ENCODE measurements at places on chromosomes 16 and 17.

GRCh38 chr16:80369138-80369958 lies 171.4 kb upstream of the DYNLRB2 start:
- DNase-seq, result no peak

DNA sequence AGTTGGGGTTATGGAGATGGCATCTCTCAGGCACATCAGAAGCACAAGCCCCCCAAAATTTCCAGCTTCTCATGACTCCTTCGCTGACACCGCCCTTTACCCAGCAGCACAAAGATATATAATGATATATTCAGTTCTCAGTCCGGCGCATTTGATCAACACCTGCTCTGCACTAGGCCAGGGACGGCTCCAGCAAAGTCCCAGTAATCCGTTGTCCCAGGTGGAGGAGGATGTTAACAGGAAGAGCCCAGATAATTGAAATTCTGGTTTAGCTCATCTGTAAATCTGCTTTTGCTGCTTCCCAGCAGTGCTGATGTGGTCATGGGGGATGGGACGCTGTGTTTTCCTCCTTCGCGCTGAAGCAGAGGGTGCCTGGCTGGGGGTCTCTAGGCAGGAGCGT lies 131.5 kb downstream of the OR1D5 start:
- no peak for DNase-seq

DNA sequence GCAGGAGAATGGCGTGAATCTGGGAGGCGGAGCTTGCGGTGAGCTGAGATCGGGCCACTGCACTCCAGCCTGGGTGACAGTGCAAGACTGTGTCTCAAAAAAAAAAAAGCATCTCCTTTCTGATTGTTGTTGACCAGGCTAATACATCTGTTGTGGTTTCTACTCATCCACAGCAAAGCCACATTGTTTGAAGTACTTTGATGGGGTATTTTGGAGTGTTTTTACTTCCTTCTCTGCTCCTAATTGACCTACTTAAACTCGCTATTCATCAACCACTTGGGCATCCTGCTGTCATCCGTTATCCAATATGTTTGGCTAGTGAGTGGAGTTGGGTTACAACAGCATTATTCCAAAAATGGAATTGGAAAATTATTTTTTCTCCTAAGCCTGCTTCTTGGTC lies 3.5 kb upstream of the CDC27 start:
- DNase-seq, result no peak

- no peak for DNase-seq
These were observed 5.6 kb upstream of the NOTUM start for GRCh38 chr17:81966343-81967243.

- no peak for DNase-seq
These were observed 6.7 kb upstream of the GUCY2D start for GRCh38 chr17:7995724-7996123.

DNA sequence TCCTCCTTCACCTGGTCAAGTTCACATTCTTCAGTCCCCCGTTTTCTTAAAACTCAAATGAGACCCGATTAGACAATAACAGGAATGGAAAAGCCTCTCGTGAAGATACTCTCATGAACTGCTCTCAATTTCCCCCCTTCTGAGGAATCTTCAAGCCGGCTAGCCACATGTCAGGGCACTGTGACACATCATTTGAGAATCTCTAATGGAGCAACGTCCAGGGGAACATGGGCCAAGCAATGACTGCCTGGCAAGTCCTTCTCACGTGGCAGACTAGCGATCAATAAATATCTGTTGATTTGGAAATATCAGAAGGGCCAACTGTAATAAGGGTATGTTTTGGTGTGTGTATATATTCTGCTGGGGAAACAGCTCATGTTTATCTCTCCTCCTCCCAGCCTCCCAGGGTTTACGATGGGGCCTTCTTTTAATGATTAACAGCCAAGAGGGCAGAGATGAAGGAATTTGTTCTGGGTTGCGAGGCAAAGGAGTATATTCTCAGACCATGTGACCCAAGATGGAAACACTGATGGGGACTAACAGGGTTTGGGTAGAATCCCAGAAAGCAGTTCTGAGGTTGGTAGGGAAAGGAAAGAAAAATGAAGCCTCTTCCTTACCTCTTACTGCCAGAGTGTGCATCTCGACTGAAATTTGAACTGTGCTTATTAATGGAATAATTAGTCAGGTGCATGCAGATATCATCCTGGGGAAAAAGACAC lies 21.4 kb downstream of the TTLL6 start:
- peak; percentile 50 for DNase-seq

DNA sequence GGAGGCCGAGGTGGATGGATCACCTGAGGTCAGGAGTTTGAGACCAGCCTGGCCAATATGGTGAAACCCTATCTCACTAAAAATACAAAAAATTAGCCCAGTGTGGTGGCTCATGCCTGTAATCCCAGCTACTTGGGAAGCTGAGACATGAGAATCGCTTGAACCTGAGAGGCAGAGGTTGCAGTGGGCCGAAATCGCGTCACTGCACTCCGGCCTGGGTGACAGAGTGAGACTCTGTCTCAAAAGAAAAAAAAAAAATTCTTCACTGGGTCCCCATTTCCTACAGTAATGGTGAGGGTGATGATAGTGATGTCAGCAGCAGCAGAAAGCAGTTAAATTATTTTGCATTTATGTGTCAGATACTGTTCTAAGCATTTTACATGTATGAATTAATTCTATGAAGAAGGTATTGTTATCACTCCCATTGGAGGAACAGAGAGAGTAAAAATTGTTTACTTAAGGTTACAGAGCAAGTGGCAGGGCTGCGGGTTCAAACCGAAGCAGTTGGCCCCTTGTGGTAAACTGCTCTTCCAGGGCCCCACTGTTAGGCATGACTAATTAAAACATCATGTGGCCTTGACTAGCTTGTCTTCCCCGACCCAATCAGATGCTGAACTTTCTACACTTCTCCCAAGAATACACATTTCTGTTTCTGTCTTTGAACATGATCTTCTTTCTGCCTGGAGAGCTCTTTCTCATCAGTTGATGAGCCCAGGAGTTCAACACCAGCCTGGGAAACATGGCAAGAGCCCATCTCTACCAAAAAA lies 45.8 kb downstream of the STAT3 start:
- DNase-seq, result no peak

DNA sequence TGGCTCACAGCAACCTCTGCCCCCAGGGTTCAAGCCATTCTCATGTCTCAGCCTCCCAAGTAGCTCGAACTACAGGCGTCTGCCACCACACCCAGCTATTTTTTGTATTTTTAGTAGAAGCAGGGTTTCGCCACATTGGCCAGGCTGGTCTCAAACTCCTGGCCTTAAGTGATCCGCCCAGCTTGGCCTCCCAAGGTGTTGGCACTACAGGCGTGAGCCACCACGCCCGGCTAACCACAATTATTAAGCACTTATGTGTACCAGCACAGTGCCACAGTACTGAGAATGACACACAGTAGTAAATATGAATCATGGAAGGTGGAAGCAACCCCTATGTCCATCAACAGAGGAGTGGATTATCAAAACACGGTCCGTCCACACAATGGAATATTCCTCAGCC lies 49.8 kb downstream of the COTL1 start:
- DNase-seq, result no peak

- DNase-seq, result no peak
These were observed 17.4 kb upstream of the BRD7 start for GRCh38 chr16:50386139-50386538.

DNA sequence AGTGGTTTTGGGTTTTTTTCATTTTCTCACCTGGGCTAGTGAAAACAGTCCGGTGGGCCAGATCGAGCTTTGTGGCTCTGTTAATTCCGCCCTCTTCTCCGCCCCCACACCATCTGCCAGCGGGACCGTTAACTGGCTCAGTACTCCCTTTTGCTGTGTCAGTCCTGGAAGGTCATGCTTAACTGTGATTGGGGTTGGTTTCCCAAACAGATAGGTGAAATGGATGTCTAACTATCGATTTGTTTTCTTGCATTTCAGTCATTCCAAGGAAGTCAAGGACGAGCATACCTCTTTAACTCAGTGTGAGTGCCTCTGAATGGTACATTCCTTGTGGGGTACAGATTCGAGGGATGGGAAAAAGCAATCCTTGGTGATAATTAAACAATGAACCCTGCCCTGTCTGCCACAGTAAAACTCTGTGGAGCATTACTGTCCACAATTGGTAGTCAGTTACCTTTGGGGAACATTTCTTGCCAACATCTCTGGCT lies 56.7 kb downstream of the YPEL2 start:
- DNase-seq, result no peak

DNA sequence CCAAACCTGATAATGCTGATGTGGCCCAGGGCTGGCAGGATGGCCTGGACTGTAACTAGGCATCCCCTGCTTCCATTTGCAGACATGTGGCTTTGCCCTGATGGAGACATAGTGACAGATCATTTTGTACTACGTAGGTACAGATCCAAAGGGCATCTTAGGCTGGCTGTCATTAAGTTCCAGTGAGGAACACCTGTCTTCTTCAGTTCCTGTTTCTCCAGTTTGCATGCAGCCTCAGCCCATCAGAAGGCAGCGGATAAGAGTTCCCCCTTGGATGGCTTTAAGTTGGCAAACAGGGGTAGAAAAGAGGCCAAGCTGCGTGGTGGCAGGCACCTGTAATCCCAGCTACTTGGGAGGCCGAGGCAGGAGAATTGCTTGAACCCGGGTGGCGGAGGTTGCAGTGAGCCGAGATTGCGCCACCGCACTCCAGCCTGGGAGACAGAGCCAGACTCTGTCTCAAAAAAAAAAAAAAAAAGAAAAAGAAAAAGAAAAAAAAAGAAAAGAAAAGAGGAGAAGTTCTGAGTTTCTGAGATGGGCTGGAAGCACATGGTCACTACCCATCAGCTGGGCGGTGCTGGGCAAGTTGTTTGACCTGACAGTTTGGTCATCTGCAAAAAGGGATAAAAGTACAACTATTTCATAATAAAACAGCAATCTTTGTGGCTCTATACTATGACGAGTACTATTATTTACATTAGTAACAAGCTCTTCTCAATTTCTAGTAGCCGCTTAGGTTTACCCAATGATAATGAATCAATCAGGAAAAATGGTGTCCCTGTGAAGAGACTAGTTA lies 42.7 kb downstream of the CPPED1 start:
- DNase-seq, result no peak

GRCh38 chr16:89334988-89335802 lies 117.7 kb downstream of the ZNF778 start:
- no peak for DNase-seq

GRCh38 chr16:75102595-75102994 lies 14.0 kb downstream of the LDHD start:
- no peak for DNase-seq

DNA sequence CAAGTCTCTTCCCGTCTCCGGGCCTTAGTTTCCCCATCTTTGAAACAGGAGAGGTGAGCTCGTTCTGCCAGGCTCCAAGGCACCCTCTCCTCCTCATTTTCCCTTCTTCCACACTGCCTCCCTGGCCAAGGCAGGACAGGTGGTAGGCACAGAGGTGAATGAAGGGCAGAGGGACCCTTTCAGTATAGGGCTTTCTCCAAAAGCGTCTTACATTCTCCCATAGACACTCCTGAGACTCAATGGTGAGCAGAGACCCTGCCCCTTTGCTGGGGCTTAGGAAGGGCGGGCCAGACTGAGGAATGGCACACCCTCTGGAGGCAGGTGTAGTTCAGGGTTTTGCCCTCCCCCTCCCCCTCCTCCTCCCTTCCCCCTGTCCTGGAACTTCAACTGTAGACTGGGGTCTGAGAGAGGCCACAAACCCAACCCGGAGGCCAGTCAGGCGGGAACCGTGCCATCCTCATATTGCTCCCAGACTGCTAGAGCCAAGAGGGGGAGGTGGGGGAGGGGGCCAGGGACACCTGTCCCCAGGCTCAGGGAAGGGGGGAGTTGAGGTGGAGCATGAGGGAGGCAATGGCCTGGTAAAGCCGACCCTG lies 1.9 kb downstream of the PLEKHH3 start:
- DNase-seq, result no peak

GRCh38 chr17:17447264-17447663 lies 29.5 kb upstream of the MED9 start:
- DNase-seq, result no peak

- no peak for DNase-seq
These were observed 40.2 kb upstream of the METTL16 start for GRCh38 chr17:2551928-2552327.

DNA sequence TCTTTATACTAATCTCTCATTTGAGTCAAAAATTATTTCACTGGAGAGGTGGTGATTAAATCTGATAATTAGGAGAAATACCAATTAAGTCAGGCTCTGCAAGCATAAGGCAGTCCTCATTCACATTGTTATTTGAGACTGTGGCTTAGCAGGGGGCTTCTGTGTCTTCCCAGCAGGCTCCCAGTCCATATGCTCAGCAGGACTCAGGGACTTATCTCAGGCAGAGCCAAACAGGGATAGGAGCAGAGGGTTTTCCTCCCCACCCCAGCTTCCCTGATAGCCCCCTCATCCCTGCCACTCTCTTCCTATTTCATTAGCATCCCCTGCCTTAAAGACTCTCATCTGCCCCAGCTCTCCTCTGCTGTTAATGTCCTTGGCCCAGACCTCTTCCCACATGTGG lies 104.3 kb upstream of the DNAH9 start:
- no peak for DNase-seq

GRCh38 chr17:2724784-2725164 lies 13.2 kb upstream of the CLUH start:
- no peak for DNase-seq

- DNase-seq, result no peak
These were observed 4.4 kb downstream of the NTAN1 start for GRCh38 chr16:15051387-15051951.

DNA sequence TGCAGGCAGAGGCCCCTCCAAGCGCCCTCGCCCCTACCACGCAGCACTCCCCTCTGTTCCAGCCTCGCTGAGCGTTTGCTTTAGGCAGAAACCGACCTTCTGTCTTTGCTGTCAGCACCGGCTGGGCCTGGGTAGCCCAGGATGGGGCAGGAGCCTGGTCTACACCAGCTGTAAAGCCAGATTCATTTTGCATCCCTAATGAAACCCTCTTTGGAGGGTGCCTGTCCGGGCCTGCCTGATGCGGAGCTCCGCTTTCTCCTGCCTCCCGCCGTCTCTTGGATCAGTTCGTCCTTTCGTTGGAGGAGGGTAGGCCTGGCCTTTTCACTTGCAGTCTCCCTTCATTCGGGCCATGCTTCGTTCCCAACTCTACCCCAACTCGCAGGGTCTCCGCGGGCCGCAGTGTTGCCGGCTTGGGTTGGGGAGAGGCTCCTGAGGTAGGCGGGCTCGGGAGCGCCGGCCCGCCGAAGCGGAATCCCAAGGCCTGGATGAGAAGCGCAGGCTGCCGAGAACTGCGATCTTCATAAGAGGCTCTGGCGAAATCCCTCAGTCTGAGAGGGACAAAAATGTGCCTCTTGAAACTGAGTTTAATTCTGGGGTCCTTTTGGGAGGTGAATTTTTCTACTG lies 4.8 kb upstream of the HOXB8 start:
- DNase-seq, result no peak

- DNase-seq, result no peak
These were observed 265.5 kb downstream of the C16orf95 start for GRCh38 chr16:87051526-87052320.

DNA sequence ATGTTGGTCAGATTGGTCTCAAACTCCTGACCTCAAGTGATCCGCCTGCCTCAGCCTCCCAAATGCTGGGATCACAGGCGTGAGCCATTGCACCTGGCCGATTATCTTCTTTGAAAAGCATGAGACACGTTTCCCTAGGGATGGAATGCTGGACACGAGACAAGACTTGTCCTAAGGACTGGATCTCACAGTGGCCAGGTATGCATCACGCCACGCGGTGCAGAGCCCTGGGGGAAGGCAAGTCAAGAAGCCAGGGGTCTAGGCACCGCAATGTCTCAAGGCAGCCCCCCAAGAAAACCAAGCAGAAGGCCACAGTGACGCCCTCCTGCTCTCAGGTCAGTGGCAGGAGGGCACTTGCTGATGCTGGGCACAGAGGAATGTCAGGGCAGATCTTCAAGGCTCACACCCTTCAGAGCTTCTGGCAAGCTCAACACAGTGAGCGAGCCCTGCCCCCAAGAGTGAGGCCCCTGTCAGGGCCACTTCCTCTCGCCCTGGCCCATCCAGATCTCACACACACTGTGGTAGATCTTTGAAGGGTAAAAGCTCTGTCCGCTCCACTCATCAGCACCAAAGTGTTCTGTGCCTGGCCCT lies 134.7 kb downstream of the ZNF778 start:
- DNase-seq, result no peak

All from BJ (cell line).